ENCODE measurements at places on chromosomes 3 and 15.

DNA sequence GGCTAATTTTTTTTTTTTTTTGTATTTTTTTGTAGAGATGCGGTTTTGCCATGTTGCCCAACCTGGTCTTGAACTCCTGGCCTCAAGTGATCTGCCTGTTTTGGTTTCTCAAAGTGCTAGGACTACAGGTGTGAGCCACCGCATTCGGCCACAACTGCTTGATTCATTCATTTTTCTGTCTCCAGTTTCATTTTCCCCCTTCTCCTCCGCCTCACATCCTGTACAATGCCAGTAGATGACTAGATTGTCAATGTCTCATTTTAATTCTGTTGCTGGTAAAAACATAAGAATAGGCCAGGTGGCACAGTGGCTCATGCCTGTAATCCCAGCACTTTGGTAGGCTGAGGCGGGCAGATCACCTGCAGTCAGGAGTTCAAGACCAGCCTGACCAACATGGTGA is 12.0 kb upstream of the ZNF592 start:
- no peak for DNase-seq

GRCh38 chr15:55661428-55661827 is 73.3 kb upstream of the PYGO1 start:
- no peak for DNase-seq

DNA sequence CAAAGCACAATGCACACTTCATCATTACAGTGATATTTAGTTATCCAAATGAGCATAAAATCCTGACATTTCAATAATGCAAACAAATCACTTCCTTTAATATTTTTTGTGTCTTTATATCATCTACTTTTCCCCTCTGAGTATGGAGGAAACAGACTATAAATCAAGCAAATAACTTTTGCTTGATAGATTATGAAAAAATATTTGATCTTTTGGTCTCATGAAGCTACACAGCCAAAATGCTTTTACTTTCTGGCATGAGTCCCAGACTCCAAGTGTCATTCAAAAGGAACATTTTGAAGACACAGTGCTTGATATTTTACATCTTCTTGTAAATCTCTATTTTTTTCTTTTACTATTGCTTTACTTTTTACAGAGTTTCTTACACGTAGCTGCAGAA is 215.3 kb upstream of the ROBO1 start:
- no peak for DNase-seq

GRCh38 chr3:127404221-127405009 is 116.6 kb upstream of the PRR20G start:
- DNase-seq: no peak

GRCh38 chr3:7973006-7973405 is 528.6 kb upstream of the LMCD1 start:
- DNase-seq: no peak
